Smooth muscle cell of trachea (primary cell): ENCODE measurements at places on chromosomes 7 and 10. TPM values are rescaled to one million over a fixed set of nuclear protein-coding genes. Genes with fewer than 3 reads are reported as not detected.

The HHEX gene
- total RNA-seq = 8.7 and 8.8 TPM in 2 replicates

The FASTK gene
- 72.9 and 108 TPM in 2 replicates for total RNA-seq

The SCART1 gene
- 3.0 and 3.9 TPM in 2 replicates for total RNA-seq

The DYNC1I1 gene
- total RNA-seq = 0.66 and 1.9 TPM in 2 replicates

The SAMD9 gene
- total RNA-seq = 13.4 and 13.8 TPM in 2 replicates

The EVX1 gene
- total RNA-seq = not detected in 2 replicates

The SKAP2 gene
- 9.9 and 15.3 TPM in 2 replicates for total RNA-seq

The PAXIP1 gene
- total RNA-seq = 8.8 and 9.2 TPM in 2 replicates

The IGF2BP3 gene
- total RNA-seq = 32.0 and 35.1 TPM in 2 replicates

The EGR2 gene
- 0.15 and 0.33 TPM in 2 replicates for total RNA-seq

The FOXI2 gene
- total RNA-seq = not detected in 2 replicates

The HEPACAM2 gene
- total RNA-seq = 0.17 TPM in 1 of 2 replicates, not detected in the other

The EPHA1 gene
- under 0.01 and 0.15 TPM in 2 replicates for total RNA-seq

The FAM25G gene
- not detected in 2 replicates for total RNA-seq

The PRSS37 gene
- not detected in 2 replicates for total RNA-seq

The SPDYE18 gene
- not detected in 2 replicates for total RNA-seq

The OR9A2 gene
- total RNA-seq = not detected in 2 replicates

The SLC16A12 gene
- total RNA-seq = under 0.01 and 0.17 TPM in 2 replicates

The FAM241B gene
- 0.29 TPM in 1 of 2 replicates, not detected in the other for total RNA-seq

The LRIT1 gene
- total RNA-seq = not detected in 2 replicates
